ENCODE measurements at places on chromosomes 1 and 21.

DNA sequence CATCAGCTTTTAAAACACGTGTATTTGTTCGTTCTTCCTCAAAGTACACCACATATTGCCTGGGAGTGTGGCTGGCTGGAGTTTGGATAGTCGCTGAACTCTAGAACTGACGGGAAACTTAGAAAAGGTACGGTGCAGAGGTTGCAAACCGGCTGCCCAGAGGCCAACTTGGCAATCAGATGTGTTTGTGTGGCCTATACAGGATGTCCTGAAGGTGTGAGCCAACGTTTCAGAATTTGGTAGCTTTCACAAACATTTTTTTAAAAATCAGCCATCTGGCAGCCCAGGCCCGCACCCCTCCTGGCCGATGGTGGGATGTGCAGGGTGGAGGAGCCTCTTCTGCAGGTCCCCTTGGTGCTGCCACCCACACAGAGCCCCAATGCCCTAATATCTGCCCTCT is 73.6 kb upstream of the SLC25A33 start:
- no peak for DNase-seq

GRCh38 chr1:28199328-28200233 is 23.1 kb upstream of the PTAFR start:
- no peak for DNase-seq

- DNase-seq = peak; percentile 87
Observed at GRCh38 chr1:77779529-77780281, at the start of gene MIGA1. Gene MIGA1, plus strand, starts transcription at chr1:77779649. Its CDS starts 3,604 bp downstream, at chr1:77783253.

DNA sequence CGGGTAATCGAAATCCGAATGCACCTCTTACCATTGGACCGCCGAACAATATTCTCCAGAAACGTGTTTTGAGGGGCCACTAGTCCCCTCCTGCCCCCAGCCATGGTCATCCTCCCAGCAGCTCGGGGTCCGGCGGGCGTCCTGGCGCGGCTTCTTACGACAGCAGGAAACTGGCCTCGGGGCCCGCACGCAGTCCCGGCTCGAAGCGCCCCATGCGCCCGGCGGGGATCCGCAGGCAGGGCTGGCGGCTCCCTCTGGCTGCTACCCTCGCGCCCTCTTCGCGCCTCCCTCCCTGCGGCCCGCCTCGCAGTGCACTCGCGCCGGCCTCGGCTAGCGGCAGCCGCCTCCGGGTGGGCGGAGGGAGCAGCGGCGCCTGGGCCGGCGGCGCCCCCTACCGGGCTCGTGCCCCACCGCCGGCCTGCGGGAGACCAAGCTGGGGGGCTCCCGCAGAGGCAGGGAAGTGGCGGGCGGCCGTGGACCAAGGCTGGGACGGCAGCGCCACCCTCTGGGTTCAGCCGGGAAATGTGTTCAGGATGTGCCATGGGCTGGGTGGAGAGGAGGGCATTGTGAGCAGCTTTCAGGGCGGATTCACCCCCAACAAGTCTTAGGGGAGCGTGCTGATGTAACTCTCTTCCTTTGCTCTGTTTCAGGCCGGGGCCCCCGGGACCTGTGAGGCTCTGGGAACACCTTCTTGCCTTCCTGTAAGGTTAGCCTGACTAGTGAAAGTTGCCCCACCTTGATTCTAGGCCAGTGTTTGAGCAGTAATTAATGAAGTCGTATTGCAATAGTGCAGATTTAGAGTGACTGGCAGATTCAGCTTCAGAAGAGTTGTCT is at the start of gene KCNH1:
KCNH1 (minus strand) TSS at position 313 of the 834 bp plus-strand sequence; CDS start at position 110, 203 bp downstream.
- DNase-seq = peak; percentile 45

DNA sequence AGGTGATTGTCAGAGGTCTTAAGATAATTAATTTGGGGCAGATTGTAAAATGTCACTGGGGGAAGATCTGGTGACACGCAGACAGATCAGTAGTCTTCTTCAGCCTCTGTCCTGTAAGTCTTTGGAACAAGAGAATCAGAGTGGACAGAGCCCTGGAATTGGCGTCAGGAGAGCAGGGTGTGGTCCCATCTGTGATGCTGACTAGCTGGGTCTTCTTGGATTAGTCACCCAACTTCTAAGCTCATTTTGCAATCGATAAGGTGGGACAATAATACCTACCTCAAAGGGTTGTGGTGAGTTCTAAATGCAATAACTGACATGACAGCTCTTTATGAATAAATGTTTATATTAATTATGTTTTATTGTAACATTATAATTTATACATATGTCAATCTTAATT is 4.8 kb downstream of the FASLG start:
- no peak for DNase-seq

- no peak for DNase-seq
Observed at GRCh38 chr1:89201106-89201794, 2.5 kb upstream of the GBP4 start.

DNA sequence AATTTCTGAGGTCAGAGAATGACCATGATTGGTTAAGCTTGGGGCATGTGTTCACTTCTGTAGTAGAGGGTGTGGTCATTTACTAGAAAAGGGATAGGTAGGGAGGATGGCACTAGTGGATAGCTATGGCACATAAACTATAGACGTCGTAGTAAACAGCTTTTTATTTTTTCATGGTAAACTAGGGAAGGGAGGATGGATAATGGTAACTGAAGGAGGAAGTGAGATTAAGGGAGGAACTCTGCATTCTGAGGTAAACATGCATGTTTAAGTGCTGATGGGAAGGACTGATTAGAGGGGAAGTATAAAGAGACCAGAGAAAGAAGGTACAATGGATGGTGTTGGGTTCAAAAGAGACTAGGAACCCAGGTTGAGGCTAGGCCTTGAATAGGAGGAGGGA is 26.9 kb downstream of the PTGS2 start:
- no peak for DNase-seq

DNA sequence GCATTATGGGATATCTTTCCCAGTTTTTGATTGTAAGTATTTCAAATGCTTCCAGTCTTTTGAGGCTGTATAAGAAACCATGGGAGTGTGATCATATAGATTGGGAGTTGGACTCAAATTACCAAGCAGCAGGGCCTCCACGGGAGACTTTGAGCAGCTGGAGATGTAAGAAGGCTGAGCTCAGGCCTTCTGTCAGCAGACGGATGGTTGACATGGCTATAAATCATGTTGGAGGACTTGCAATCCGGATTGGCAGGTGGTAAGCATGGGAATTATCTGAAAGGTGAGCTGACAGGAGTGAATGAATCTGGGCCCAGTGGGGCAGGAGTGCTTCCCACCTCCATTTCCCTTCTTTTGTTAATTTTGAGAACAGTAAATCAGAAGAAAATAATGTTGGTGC is 83.2 kb upstream of the PPM1J start:
- no peak for DNase-seq

DNA sequence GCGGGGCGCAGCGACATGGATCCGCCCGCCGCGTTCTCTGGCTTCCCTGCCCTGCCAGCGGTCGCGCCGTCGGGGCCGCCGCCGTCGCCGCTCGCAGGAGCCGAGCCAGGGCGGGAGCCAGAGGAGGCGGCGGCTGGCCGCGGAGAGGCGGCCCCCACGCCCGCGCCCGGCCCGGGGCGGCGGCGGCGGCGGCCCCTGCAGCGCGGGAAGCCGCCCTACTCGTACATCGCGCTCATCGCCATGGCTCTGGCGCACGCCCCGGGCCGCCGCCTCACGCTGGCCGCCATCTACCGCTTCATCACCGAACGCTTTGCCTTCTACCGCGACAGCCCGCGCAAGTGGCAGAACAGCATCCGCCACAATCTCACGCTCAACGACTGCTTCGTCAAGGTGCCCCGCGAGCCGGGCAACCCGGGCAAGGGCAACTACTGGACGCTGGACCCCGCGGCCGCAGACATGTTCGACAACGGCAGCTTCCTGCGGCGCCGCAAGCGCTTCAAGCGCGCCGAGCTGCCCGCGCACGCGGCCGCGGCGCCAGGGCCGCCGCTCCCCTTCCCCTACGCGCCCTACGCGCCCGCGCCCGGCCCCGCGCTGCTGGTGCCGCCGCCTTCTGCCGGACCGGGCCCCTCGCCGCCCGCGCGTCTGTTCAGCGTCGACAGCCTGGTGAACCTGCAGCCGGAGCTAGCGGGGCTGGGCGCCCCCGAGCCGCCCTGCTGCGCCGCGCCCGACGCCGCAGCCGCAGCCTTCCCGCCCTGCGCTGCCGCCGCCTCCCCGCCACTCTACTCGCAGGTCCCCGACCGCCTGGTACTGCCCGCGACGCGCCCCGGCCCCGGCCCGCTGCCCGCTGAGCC is 459 bp downstream of the FOXE3 start:
- no peak for DNase-seq

- DNase-seq = no peak
Observed at GRCh38 chr1:45623972-45624371, at the start of gene CCDC17. Gene CCDC17, minus strand, starts transcription at chr1:45624054. Its CDS starts 145 bp downstream, at chr1:45623909.

GRCh38 chr1:117541003-117541402 is 64.8 kb upstream of the TENT5C start:
- no peak for DNase-seq

GRCh38 chr1:32362474-32363313 is at the start of the genes FAM229A and TSSK3:
Gene FAM229A, minus strand, starts transcription at chr1:32362485. Its CDS starts 394 bp downstream, at chr1:32362091.
Gene TSSK3, plus strand, starts transcription at chr1:32362539. Its CDS starts 163 bp downstream, at chr1:32362702.
- no peak for DNase-seq

DNA sequence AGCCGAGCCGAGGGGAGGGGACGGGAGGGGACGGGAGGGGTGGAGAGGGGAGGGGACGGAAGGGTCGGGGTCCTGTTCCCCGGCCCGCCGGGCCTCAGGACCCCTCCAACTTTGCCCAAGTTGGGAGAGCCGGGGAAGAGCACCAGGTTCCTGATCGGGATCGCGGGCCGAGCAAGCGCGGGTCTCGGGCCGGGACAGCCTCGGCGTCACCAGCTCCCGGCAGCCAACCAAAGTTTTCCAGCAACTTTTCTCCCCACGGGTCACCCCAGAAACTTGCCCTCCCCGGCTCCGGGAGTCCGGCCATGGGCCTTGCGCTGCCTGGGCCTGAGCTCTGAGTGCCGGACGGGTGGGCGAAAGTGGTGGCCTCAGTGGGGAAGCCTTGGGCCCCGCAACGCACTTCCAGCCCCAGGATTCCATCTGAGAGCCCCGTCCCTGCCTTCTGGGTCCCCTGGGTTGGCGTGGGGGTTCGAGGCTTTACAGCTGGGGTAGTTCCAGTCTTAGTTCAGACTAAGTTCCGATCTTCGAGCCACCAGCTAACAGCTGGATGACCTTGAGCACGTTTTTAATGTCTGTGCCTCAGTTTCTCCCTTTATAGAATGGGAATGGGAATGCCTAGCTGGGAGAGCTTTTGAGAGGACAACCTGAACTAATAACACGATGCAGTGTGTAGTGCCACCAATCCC is 458 bp downstream of the ZC3H12A start:
- no peak for DNase-seq

DNA sequence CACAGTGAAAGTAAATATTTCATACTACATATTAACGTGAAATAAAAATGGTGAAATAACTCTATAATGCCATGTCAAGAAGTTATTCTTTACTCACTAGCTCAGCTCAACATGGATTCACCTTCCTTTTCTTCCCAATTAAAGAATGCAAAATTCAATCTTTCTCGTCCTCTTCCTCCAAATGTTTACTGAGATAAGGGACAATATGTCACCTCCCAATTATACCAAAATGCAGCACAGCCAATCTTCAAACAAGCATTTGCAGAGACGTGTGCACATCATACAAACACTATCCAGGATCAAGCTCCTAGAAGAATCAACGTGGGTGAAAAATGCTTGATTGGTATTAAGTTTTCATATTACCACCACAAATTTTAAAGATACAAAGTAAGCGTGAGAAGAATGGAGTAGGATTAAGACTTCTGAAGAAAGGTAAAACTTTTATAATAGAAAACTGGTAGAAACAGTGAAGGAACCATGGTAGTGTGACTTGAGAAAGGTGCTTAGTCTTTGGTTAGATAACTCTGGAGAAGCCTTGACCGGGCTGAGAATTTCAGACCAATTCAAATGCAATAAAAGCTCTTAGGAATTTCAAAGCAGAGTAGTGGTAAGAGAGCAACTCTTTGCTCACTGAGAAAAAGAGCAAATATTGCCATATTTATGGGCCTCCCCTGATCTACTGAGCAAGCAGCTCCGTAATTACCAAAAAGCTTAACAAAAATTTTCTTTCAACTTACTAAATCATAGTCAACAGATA is 7.2 kb downstream of the PTP4A2 start:
- no peak for DNase-seq

- no peak for DNase-seq
Observed at GRCh38 chr1:167516404-167517388, 1.6 kb downstream of the CD247 start.

GRCh38 chr1:222373831-222374602 is 173.9 kb downstream of the HHIPL2 start:
- DNase-seq = no peak

DNA sequence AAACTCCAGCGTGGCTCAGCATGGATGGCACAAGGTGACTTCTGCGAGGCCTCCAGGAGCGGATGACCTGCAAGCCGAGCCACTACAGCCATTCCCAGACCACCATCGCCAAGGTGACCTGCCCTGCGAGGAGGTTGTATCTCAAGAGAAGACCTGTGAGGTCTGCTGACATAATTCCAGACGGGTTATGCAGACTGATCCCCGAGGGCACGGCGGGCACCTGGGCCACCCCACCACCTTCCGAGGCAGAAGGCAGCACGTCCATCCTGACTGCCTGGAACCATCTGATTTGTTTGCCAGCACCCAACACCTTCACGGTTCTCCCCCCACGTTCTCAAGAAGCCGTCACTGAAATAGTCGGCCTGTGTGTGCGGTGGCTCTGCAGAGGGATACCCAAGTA is 56.8 kb upstream of the CNTN2 start:
- no peak for DNase-seq

GRCh38 chr1:199482426-199482825 is 545.1 kb upstream of the NR5A2 start:
- DNase-seq = no peak

GRCh38 chr21:37075214-37075770 is 2.2 kb downstream of the TTC3 start:
- DNase-seq = no peak

DNA sequence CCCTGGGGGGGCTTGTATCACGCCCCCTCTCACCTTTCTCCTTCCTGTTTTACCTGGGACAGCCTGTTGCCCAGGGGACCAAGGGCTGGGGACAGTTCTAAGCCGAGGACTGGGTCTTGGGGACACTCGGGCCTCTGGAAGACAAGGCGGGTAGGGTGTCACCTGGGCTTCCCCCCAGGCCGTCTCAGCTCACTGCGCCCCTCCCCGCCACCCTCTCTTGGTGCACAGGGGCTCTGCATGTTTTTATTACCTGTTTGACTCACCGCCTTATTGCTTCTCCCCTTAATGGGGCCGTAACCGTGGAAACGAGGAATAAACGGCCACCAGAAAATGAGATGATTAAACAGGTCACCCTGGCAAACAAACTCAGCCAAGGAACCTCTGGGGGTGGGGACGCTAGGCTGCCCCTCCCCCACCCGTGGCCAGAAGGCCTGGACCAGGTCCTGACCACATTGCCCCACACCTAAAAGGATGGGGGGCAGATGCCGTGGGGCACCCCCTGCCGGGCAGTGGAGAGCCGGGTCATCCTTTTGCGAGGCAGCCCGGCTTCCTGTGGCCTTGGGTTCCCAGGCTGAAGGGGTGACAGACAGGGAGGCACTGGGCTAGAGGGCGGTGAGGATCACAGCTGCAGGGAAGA is 109.9 kb downstream of the CASZ1 start:
- no peak for DNase-seq

- no peak for DNase-seq
Observed at GRCh38 chr1:202659541-202659940, 50.7 kb downstream of the SYT2 start.

DNA sequence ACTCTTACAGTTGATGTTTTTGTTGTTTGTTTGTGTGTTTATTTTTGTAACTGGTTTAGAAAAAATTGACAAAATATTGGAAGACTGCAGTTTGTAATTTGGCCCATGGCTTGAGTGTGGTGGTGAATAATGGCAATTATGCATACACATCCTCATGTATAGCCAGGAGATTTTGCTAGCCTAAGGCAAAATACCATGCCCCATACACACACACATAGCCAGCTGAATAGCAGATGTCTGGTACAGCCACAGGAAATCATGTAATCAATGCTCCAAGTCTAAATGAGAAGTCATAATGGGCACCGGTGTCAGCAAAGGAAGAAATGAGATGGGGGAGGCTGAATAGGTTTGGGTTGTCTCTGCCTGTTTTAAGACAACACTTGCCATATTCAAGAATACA is 135.2 kb upstream of the COA6 start:
- DNase-seq = no peak
